Activated naive CD8-positive, alpha-beta T cell treated with anti-CD3 and anti-CD28 coated beads, Interleukin-2, amount 50 U/mL, for 24 hours (primary cell): ENCODE measurements at places on chromosomes 3 and 15.

- DNase-seq, result no peak
Observed at GRCh38 chr3:155805204-155805801, 775 bp downstream of the C3orf33 start.

GRCh38 chr3:30135190-30135589 lies 471.2 kb upstream of the TGFBR2 start:
- DNase-seq, result no peak

DNA sequence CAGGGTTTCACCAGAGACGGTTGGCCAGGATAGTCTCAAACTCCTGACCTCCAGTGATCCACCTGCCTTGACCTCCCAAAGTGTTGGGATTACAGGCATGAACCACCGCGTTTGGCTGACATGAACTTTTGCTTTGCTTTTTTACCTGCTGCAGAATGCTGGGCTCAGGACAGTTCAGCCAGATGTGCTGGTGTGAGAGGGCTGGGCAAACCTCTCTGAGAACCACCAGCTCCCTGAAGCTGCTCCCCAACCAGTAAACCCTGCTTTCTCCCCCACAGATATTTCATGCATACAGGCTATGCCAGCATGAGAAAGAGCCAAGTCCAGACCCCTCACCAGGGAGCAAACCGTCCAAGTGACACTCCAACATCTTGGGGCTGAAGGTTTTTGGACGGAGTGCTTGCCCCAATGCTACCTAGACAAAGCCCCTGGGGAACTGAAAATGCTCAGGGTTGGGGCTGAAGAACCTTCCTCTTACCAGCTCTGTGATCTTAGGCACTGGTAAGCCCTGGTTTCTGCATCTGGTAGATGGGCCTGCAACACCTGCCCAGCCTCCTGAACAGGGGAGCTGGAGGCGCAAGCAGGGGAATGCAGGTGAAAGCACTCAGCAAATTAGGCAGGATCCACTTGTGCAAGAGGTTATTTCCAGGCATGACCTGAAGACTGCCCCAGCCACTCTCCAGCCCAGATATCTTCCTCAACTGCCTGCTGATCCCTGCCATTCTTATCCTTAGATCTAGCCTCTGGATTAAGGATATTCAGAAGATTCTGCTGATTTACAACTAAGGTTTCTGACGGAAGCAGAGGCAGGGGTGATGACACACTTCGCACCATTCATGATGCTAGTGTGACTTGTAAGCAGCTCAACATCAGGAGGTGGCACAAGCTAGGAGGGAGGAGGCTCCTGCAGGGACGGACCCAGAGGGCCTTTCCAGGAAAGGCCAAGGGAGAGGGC lies 78.8 kb downstream of the TLE3 start:
- DNase-seq, result no peak

- no peak for DNase-seq
Observed at GRCh38 chr15:29283381-29283780, 13.8 kb upstream of the NSMCE3 start.

DNA sequence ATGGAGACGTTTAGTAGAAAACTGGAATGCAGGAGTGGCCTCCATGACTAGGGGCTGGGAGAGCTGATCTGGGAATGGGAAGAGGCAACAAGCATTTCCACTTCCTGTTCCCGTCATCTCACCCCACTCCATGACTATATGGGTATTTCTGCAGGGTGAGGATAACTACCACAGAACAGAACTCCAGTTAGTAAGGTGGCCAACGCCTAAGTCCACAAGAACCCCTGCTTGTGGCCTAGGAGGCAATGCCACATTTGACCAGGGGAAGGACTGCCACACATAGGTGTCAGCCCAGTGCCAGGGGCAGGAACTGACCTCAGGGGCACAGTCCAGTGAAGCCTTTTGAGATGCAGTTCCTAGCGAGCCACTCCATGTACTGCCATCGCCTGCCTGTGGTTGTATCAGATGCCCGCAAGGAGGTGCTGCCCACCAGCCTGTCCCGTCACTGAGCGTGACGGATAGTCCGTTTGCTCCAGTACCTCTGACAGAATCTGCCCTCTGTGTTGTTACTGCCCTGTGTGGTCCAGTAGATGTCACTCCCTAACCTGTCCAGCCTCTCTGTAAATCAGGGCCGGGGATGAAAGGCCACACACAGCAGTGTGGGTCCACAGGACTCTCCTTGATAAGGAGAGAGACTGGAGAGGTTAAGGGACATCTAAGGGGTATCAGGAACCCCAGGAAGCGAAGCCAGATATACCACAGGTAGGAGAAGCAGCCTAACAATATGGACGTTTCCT lies 3.5 kb upstream of the MTFMT start:
- DNase-seq, result peak; percentile 56

DNA sequence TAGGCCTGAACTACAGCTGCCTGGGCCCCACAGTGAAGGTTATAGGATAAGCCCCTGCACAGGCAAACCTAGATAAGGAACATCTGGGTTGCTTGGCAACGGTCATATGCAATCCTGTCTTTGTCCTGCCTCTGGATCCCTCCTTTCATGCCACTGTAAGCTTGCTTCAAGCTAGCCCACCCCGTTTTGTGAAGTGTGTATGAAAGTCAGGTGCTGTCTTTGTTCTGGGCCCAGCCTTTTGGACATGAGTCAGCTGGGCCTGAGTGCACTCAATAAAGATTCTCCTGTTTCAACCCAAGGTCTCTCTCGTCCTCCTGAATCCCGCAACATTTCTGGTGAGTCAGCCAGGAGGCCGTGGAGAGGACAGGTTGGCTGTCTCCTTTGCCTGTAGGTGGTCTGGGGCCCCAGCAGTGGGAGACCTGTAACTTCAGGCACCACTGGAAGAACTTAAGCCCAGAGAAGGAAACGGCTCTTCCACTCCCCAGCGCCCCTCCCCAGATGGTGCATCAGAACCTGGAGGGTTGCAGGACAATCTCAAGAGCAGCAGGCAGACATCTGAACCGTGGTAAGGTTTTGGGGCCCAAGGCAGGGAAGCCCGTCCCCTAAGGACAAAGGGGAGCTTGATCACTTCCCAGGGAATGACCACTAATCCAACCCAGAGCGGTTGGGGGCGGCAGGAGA lies 8.3 kb upstream of the SLC9C1 start:
- no peak for DNase-seq

- peak; percentile 18 for DNase-seq
Observed at GRCh38 chr3:194203482-194204041, 67.6 kb downstream of the HES1 start.

- no peak for DNase-seq
Observed at GRCh38 chr3:123096126-123096525, 29.3 kb downstream of the PDIA5 start.

DNA sequence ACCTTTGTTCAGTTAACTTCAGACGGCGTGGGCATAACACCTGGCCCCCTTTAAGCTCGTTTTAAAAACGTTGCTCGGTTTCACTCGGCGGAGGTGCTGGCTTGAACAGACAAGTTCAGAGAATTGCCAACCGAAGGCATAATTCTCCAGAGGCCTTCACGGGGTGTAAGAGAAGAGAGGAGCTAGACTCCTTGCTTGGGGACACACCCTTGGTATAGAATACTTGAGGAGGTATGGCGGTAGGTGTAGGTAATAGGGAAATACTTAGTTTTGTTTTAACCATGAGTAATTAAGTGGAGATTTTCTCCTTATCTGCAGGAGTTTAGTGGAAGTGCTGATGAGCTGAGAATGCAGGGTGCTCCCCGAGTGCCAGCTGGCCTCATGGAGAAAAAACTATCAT lies 921 bp downstream of the FBXL2 start:
- DNase-seq, result no peak
